Activated CD4-positive, alpha-beta memory T cell treated with anti-CD3 and anti-CD28 coated beads, Interleukin-2, amount 10 ng/mL, durations not matched to agents 7 days and 5 days (primary cell): ENCODE measurements at places on chromosomes 12 and 14. TPM values are rescaled to one million over a fixed set of nuclear protein-coding genes. Genes with fewer than 3 reads are reported as not detected.

HNF1A gene
- total RNA-seq, result not detected

SRSF5 gene
- total RNA-seq, result 368 TPM

STAC3 gene
- 4.1 TPM for total RNA-seq

ART4 gene
- not detected for total RNA-seq

CLEC4A gene
- 0.50 TPM for total RNA-seq

AMN gene
- total RNA-seq, result 0.20 TPM

ANKRD9 gene
- total RNA-seq, result 12.3 TPM

CLEC7A gene
- not detected for total RNA-seq
